Lung (tissue), 17 donors: ENCODE measurements at places on chromosomes 7 and 10. TPM values are rescaled to one million over a fixed set of nuclear protein-coding genes. Genes with fewer than 3 reads are reported as not detected.

GRCh38 chr7:39432368-39432767 lies 133.8 kb upstream of the YAE1 start:
- no peak for DNase-seq

DNA sequence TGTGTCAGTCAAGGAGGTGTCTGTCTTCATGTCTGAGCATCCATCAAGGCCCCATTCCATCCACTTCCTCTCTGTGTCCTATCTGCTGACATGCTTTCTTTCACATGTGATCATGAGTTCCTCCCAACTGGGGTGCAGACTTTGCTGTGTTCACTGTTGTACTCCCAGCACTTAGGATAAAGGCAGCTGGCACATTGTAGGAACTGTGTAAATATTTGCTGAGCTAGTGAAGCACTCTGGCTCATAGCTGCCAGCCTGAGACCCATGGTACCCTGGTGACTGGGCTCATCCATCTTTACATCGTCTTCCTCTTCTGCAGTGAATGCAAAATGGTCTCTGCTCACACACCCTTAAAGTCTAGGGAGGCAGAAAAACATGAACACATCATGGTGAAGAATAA lies 242.2 kb upstream of the IGFBP3 start:
- no peak for DNase-seq

DNA sequence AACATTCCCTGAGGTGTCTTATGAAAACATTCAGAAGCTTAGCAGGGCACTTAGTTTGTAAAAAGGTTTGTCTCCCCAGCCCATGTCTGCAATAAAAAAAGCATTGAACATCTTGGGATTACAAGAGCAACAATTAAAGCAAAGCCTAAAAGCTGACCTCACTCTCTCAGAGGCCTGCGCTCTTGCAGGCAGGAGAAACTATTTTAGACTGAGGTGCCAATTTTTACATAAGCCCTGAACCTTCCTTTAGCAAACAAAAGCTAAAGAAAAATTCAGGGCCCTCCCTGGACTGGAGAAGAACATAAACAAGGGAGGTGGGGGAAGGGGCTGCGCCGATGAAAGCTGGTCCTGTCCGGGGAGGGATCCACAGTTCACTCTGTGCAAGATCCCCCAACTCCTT lies 312.7 kb upstream of the RNF32 start:
- no peak for DNase-seq

DNA sequence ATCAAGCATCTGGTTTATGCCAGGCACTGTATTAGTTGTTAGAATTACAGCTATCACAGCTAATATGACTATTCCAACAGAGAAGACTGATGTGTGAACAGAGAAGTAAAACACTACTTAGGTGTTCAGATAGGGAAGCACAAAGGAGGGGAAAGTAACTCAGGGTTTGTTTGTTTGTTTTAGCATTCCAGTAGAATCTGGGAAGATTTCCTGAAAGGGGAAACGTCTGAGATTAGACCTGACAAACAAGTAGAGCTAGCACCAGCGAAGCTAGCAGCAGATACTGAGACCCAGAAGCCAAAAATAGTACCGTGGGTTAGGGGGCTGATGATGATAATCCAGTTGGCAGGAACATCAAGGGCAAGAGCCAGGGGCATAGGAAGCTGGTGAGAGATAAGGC lies 28.8 kb upstream of the KLHL7 start:
- DNase-seq: no peak

The FRMPD2 gene
- total RNA-seq: 11.3 TPM

The SPDYE6 gene
- total RNA-seq: not detected

- no peak for DNase-seq
Measured at GRCh38 chr7:124813994-124814798, 48.6 kb upstream of the GPR37 start.

DNA sequence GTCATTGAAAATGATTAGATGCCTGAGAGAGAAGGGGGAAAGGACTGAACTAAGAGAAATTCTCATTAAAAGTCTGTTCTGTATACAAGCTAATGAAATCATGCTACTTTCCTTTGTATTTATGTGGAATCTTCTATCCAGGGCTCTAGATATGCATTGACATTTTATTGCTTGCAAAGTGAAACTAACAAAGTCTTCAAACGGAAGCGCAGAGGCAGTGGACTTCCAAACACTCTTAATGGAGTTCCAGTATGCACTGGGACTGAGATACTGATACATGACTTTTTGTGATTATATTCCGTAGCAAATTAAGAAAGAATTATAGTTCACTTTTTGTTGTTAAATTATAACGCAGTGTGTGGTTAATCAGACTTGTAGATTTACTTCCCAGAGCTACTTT lies 166.8 kb upstream of the TBX20 start:
- DNase-seq: peak; percentile 14

DNA sequence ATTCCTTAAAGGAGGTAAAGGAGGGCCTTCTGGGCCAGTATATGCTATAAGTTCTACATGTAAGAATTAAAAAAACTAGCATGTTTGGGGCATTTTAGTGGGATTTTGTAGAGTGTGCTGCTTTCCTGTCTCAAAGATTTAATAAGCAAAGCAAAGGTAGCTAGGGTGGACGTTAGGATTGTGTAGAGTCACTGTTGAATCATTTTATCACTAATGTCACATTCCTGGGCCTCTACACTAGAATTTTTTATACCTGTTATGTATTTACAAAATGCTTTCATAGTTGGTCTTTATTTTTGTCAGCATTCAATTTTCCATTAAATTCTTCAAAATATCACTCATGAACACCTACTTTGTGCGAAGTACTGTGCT lies 139.4 kb upstream of the PHYHIPL start:
- DNase-seq: no peak

GRCh38 chr10:77360835-77361234 lies 276.8 kb downstream of the KCNMA1 start:
- no peak for DNase-seq

DNA sequence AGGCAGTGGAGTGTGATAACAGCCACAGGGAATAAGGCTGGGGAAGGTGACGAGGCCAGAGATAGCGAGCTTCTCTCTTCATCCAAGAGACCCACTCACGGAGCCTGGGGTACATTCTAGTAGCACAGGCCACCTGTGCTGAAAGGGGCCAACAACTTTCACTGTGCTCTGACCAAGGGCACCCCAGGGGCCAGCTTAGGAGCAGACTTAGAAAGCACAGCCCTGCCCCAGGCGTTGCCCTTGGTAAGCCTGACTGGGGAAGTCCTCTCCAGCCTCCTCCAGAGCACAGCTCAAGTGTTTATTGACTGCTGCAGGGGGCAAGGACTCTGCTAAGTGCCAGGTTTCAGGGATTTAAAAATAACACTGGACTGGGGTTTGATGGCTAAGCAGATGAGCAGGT lies 44.7 kb downstream of the EBF3 start:
- no peak for DNase-seq

The MYPN gene
- total RNA-seq: 0.06 TPM

- no peak for DNase-seq
Measured at GRCh38 chr7:107944411-107945169, 53.6 kb downstream of the DLD start.

The DGKI gene
- 1.5 TPM for total RNA-seq

The ATRNL1 gene
- 0.40 TPM for total RNA-seq

- no peak for DNase-seq
Measured at GRCh38 chr7:28531291-28531690, 119.0 kb downstream of the CREB5 start.

The ADRA2A gene
- total RNA-seq: 0.37 TPM
